MG63 (cell line): ENCODE measurements at places on chromosomes 6 and 20. TPM values are rescaled to one million over a fixed set of nuclear protein-coding genes. Genes with fewer than 3 reads are reported as not detected.

DNA sequence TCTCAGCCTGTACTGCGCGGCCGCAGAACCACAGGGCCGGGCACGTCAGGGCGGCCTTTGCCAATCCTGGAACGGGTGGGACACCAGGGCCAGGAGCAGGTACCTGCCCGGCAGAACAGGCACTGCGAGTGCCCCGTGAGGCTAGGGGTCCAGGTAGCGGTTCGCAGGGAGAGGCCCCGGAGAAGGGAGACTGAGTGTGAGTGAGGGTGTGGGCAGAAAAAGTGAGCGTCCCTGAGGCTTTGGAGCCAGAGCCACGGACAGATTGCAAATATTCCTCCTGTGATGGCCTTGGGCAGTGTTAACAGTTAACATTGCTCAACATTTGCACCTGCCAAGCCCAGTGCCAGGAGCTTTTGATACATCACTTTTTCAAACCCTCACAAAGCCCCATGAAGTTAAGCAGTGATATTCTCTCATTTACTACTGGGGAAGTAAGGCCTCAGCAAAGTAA, 491 bp downstream of the GNMT start:
- no peak for DNase-seq

DNA sequence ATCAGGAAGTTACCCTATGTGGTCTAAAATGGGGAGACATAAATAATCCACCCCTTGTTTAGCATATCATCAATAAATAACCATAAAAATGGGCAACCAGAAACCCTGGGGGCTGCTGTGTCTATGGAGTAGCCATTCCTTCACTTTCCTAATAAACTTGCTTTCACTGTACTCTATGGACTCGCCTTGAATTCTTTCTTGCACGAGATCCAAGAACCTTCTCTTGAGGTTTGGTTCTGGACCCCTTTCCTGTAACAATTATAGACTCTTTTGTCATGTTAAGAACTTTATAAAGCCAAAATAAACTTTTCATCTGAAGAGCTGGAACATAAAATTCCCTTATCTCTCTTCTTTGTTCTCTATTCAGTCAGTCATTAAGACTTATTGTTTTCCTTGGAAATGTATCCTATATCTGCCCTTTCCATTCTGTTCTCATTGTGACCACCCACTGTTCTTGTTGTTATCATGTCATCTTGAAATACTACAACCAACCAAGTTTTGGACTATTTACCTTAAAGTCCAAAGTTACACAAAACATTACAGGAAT, 29.3 kb upstream of the ZBTB24 start:
- DNase-seq, result no peak

- no peak for DNase-seq
These were observed 11.9 kb downstream of the ADGRF4 start for GRCh38 chr6:47710295-47710694.

DNA sequence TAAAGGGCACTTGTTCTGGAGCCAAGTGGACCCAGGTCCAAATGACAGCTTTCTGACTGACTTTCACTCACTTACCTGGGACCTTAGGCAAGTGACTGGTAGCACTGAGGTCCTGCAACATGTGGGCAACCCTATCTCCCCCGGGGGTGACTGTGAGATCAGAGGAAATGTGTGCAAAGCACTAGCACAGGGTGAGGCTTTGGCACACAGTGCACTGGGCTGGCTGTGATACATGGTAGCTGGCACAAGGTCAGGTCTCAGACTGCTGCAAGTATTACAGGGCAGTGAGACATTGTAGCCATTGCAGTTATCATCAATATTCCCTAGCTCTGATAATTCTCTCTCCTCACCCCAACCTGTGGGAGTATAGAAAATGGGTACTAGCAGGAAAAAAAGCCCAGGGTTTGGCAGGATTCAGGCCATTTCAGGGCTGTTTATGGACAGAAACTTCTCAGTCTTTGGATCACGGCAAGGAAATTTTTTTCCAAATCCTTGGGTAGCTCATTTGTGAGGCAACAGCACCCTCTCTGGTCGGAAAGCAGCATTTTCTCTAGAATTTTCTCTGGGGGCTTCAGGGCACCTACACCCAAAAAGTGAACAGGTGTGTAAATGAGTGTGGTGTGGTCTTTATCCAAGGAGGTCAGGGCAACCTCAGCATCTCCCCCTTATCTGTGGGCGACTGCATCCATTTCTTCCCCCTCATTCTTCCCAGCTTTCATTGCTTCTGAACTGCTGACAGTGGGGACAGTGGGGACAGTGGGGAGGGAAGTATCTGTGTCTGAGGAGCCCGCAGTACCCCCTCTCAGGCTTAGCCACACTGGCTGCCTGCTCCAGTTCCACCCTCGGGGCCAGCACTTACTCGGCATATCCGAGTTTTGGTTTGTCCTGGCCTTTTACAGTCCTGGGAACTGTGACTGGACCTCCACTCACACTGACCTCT, 148.7 kb upstream of the PHACTR3 start:
- DNase-seq, result peak; percentile 70

Gene LAMP5
- 3.3 and 3.4 TPM in 2 replicates for total RNA-seq
